IMR-90 (cell line): ENCODE measurements at places on chromosomes 2 and 18. TPM values are rescaled to one million over a fixed set of nuclear protein-coding genes. Genes with fewer than 3 reads are reported as not detected.
A peak's percentile ranks its signal among the peaks of the same experiment; 100 is the strongest.

The ARL6IP6 gene
- polyA plus RNA-seq, result 11.2 and 14.7 TPM in 2 replicates

The STARD6 gene
- polyA plus RNA-seq, result not detected in 2 replicates

The PLA2R1 gene
- polyA plus RNA-seq, result 0.24 and 0.43 TPM in 2 replicates

The MAP3K19 gene
- polyA plus RNA-seq, result not detected in 2 replicates

The RGPD4 gene
- polyA plus RNA-seq, result not detected in 2 replicates

The ABCG5 gene
- polyA plus RNA-seq, result not detected in 2 replicates

DNA sequence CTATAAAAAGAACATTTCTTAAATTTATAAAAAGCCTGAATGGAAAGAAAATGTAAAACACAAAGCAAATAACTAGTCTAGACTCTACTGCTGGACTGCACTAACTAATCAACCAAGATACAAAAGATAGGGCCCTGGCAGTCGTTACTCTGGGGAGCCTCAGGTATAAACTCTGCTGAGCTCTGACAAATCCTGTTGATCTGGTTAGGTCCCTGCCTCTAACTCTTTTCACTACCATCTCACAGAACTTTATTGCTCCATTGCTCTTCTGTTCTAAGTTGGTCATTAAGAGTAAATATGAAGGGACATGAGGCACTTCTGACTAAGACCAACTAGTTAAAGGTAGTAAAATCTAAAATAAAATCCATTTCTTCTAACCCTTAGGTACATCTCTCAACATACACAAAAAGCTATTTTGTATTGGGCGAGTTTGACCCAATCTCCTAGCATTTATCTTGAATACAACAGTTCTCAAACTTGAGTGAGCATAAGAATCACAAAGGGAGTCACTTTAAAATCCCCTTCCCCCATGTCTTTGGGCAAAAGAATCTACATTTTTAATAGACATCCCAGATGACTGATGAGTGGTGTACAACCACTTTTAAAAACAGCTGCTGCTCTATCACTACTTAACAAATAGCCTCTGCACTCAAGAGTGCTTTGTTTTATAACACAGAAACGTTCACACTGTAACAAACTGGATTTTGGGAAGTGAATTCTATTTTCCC is 2.5 kb downstream of the CHN1 start:
- DNase-seq, result no peak
- no peak overlapping the region for H3K27ac ChIP-seq

DNA sequence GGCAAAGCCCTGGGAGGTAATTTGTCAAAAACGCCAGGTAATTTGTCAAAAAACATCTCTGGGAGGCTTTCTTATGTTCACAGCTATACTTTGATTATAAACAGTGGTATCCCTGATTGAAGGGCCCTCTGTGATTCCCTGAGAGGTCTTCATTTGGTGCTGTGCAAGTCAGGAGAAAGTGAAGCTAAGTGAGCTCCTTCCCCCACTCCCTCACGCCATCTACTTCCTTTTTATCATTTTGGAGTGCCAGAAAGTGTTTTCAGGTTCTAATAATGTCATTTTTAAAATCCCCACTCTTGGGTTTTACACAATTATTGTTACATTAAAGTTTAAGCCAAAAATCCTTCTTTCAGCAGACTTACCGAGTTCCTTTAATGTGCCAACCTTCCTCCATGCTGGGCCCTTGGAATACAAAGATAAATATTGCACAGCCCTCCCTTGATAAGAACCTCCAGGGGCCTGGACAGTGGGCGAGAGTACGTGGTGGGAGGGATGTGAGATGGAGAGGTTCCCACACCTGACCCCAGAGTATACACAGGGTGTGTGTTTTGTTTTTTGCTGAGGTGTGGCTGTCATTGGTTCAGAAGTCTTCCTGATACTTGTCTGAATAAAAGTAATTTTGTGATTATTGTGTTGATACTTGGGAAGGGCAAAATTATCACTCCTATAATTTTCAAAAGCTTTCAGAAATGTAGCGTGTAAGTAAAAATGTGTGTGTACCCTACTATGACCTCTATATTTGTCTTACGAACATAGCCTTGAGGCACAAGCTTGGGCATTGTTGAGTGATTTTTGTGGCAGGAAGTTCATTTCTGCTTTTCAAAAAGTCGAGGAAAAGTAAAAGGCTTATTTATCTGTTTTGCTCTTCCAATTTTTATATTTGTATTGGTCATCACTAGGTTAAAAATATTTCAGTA is 8.2 kb downstream of the MAPRE2 start:
- DNase-seq, result no peak
- H3K36me3 ChIP-seq, result no peaks in the 10 kb centered on the region
- no peaks in the 10 kb centered on the region for H3K27me3 ChIP-seq
- H3K27ac ChIP-seq, result no peak overlapping the region
- no peak overlapping the region for H3K4me3 ChIP-seq

DNA sequence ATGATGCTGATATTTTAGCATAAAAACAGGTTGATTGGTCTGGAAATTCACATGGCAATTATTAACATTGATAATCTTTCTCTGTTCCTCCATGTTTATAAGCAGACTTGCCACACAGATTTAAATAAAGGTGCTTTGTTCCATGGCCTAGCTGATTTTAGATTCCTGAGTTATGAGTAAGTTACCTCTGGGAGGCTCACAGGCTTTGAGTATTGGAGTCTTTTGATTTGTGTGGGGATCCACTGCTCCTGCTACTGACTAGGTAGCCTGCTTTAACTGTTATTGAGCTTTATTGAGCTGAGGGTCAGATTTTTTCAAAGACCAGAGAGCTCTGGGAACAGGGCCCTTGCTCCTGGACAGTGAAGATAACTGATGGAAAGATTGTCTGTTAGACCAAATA is 166.1 kb downstream of the ANKRD30B start:
- H3K27ac ChIP-seq, result no peak overlapping the region
- no peaks in the 10 kb centered on the region for H3K36me3 ChIP-seq
- DNase-seq, result no peak
- no peaks in the 10 kb centered on the region for H3K4me1 ChIP-seq
- H3K4me3 ChIP-seq, result no peak overlapping the region
- no peaks in the 10 kb centered on the region for H3K27me3 ChIP-seq

DNA sequence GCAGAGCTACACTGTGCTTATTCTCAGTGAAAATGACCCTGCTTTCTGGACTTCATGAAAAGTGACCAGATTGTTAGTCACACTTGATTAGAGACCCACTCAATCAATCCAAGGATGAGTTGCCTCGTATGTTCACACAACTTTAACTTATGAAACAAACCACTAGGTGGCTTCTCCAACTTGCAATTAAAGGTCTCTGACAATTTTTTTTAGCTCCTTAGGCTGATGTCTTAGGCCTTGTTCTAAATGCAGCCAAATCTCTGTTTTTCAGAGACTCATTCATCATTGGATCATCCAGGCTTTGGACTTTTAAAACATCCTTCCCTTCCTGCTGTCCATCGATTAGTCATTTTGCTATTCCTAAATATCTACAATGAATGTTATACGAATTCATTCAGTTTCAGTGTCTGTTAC is 63.4 kb downstream of the MREG start:
- peak; percentile 67 for DNase-seq
- no peaks in the 10 kb centered on the region for H3K4me1 ChIP-seq
- H3K27ac ChIP-seq, result no peak overlapping the region
- no peaks in the 10 kb centered on the region for H3K27me3 ChIP-seq

DNA sequence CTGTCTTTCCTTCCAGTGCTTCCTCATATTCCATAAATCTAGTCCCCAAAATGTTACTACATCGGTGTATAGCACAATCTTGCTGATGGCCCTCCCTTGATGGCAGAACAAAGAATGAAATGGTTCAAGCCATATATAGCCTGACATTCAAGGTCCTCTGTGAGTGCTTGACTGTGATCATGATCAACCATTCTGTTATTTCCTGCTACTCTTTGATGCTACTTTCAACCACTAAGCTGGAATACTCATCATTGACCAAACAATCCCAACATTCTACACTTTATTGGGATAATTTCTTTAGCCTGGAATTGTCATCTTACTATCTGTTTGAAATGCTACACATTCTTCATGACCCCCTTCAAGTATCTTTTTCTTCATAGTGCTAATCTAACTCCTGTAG is 633.9 kb downstream of the PLCL1 start:
- H3K27me3 ChIP-seq, result no peaks in the 10 kb centered on the region
- no peak overlapping the region for H3K4me3 ChIP-seq
- H3K36me3 ChIP-seq, result no peaks in the 10 kb centered on the region
- H3K4me1 ChIP-seq, result no peaks in the 10 kb centered on the region
- no peak for DNase-seq

DNA sequence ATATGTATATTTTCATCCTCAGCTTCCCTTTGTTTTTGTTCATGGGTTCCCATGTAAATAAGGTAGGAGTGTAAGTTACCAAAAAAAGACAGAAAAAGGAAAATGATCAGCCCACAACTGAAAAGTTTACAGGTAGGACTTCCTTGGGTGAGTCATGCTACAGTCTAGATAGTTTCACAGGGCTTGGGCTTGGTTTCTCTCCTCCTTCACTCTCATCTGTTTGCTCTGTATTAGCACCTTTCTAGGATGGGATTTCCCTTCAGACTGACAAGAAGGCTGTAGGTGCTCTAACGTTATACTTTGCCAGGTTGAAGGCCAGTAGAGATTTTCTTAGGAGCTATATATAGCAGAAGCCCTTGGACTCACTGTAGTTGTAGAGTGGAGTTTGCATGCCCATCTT is 57.9 kb downstream of the FAM171B start:
- no peaks in the 10 kb centered on the region for H3K4me1 ChIP-seq
- H3K36me3 ChIP-seq, result peaks cover 8% of the 10 kb centered on the region; the same call in 1 of the 2 replicates
- H3K4me3 ChIP-seq, result no peak overlapping the region
- DNase-seq, result no peak
- no peaks in the 10 kb centered on the region for H3K27me3 ChIP-seq

- no peak overlapping the region for H3K27ac ChIP-seq
- DNase-seq, result no peak
- H3K36me3 ChIP-seq, result no peaks in the 10 kb centered on the region
- H3K27me3 ChIP-seq, result no peaks in the 10 kb centered on the region
- no peak overlapping the region for H3K4me3 ChIP-seq
- H3K4me1 ChIP-seq, result peaks cover 2% of the 10 kb centered on the region; the same call in 1 of the 2 replicates
Observed at GRCh38 chr18:33605250-33605649, 27.2 kb downstream of the ASXL3 start.

GRCh38 chr2:207733597-207734240 is 22.3 kb downstream of the CCNYL1 start:
- no peak overlapping the region for H3K27ac ChIP-seq
- DNase-seq, result no peak
- H3K4me3 ChIP-seq, result no peak overlapping the region
- peaks cover 6% of the 10 kb centered on the region; the same call in 1 of the 2 replicates for H3K36me3 ChIP-seq
- H3K27me3 ChIP-seq, result no peaks in the 10 kb centered on the region

DNA sequence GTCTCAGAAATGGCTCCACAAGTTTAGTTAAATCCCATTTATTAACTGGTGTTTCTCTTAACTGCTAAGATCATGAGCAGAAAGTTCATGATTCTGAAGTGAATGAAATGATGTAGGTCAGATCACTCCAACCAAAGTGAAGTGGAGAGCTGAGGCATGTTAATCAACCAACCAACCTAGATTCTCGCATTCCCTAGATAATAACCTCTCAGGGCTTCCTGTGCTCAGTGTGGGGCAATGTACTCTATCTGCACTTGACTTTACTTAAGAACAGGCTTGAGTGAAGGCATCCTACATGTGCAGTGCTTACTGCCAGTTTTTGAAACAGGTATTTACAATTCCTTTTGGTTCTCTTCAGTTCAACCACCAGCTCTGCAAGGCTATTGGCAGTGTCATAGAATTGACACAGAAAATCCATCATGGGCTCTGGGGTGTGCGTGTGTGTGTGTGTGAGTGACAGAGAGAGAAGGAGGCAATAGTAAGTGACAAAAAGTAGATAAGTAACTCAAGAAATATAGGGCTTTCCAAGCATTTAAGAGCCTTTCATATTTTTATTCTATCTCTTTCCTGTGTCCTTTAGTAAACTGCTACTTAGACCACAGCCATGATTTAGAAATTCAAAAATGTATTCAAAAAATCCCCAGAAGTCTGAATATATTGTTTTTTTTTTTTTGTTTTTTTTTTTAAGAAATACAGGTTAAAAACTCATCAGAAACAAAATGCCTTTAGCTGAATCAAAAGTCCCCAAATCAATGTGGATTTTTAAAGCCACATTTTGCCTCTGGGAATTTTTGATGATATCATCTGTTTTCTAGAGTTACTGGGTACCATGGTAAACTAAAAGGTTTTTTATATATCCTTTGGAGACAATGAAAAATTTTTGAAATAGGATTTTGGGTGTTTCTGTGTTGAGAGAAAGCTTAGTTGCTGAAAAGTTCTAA is 28.6 kb downstream of the DOCK10 start:
- H3K36me3 ChIP-seq, result no peaks in the 10 kb centered on the region
- peaks cover 11% of the 10 kb centered on the region for H3K4me1 ChIP-seq
- no peak overlapping the region for H3K4me3 ChIP-seq
- no peak for DNase-seq
- H3K27ac ChIP-seq, result no peak overlapping the region

DNA sequence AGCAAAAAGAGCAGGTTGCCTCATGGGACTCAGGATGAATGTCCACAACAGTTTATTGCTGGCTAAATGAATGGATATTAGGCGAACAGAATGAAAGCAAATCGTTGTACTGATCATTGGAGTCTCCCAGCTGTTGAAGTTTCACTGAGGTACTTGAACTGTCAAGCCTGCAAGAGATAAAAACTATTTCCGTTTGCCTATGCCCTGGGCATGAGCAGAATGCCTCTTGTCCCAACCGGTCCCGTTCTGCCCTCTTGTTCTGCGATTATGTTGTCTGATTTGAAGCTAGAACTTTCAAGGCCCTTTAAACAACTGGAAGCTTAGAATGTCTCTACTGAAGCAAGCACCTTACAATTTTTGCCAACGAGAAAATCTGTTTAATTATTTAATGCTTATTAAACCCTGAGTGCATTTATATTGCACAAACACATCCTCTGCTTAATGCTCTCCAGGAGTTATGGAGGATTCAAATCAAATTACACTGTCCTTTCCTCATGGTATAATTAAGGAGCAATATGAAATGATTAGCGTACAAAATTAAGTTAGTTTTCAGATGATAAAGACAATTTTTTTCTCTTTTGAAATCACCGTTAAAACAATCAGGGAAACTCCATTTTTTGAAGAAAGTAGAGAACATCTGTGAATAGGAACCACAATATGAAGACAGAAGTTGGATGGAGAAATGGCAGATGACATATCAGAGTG is 17.7 kb downstream of the QPCT start:
- H3K4me1 ChIP-seq, result no peaks in the 10 kb centered on the region
- no peak overlapping the region for H3K27ac ChIP-seq
- H3K36me3 ChIP-seq, result no peaks in the 10 kb centered on the region

DNA sequence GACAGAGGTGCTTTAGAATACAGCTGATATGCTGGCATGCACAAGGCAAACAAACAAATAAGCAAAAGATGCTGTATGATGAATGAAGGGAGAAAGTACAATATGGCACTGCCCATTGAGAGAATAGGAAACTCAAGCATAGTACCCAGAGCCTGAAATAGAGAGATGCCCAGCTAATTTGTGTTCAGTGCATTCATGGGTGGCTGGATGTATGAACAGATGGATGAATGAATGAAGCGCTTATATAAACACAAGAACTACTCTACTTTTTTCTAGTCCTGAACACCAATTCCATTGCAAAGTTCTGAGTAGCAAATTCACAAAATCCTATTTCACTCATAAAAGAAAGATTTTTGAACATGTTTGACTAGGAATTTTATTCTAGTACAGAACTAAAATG is 756.3 kb downstream of the SATB2 start:
- H3K4me3 ChIP-seq, result no peak overlapping the region
- no peaks in the 10 kb centered on the region for H3K4me1 ChIP-seq
- DNase-seq, result no peak
- no peak overlapping the region for H3K27ac ChIP-seq

GRCh38 chr2:124698979-124699565 is 674.0 kb downstream of the CNTNAP5 start:
- no peak overlapping the region for H3K4me3 ChIP-seq
- no peak overlapping the region for H3K27ac ChIP-seq
- H3K27me3 ChIP-seq, result no peaks in the 10 kb centered on the region
- DNase-seq, result peak; percentile 5
- H3K36me3 ChIP-seq, result no peaks in the 10 kb centered on the region
